ENCODE measurements at places on chromosomes 5 and 9. TPM values are rescaled to one million over a fixed set of nuclear protein-coding genes. Genes with fewer than 3 reads are reported as not detected.

Gene DAB2
- total RNA-seq, result 67.3 TPM

Gene KCNN2
- total RNA-seq, result 16.8 TPM

Gene KIF4B
- total RNA-seq, result not detected

Gene PCDHB15
- total RNA-seq, result 5.7 TPM

Gene ITGA2
- 0.88 TPM for total RNA-seq

Gene LEAP2
- total RNA-seq, result 1.3 TPM

Gene SPINK7
- total RNA-seq, result not detected

Gene TAF11L7
- total RNA-seq, result not detected

Gene OBP2B
- not detected for total RNA-seq

Gene PTGS1
- total RNA-seq, result 6.0 TPM

Gene SERF1B
- total RNA-seq, result 26.6 TPM

Gene FOXD4L5
- total RNA-seq, result not detected

Gene PAEP
- not detected for total RNA-seq

Gene SLC4A9
- total RNA-seq, result 0.09 TPM

Gene AMBP
- total RNA-seq, result 0.21 TPM

Gene WWC1
- 3.4 TPM for total RNA-seq

Gene NUTM2F
- total RNA-seq, result not detected

Gene DMAC1
- 103 TPM for total RNA-seq

Gene KCNV2
- not detected for total RNA-seq

Gene DND1
- 0.35 TPM for total RNA-seq

Gene LRRTM2
- not detected for total RNA-seq

Gene NNT
- 323 TPM for total RNA-seq

Gene PLAC8L1
- 0.62 TPM for total RNA-seq

Gene RBM27
- total RNA-seq, result 13.7 TPM

Gene TMEM252
- total RNA-seq, result 0.18 TPM

Gene GGTA1
- 19.3 TPM for total RNA-seq

Gene CER1
- total RNA-seq, result not detected

Gene CDC20B
- not detected for total RNA-seq

Gene ANKRD20A1
- 6.3 TPM for total RNA-seq

Gene PFN3
- total RNA-seq, result not detected

Gene FKTN
- 9.3 TPM for total RNA-seq

Gene FAM200C
- 2.1 TPM for total RNA-seq

Gene PRLR
- total RNA-seq, result 2.1 TPM

Gene C5
- 1.4 TPM for total RNA-seq

Gene MAMDC2
- total RNA-seq, result 19.6 TPM

Gene AGTPBP1
- total RNA-seq, result 42.9 TPM

Gene GPR21
- 0.21 TPM for total RNA-seq

Gene CDH9
- total RNA-seq, result not detected

Gene F2RL2
- total RNA-seq, result 0.39 TPM

Gene LHX6
- 6.1 TPM for total RNA-seq

Gene ADAMTS16
- total RNA-seq, result 0.27 TPM

Gene TXNDC8
- total RNA-seq, result not detected

Gene BOD1
- 43.4 TPM for total RNA-seq

Gene ITK
- total RNA-seq, result 2.2 TPM

Gene FOXD4
- not detected for total RNA-seq

Gene GDF9
- not detected for total RNA-seq

Gene SEC61B
- total RNA-seq, result 77.8 TPM

Gene LRRC19
- not detected for total RNA-seq

Gene AGXT2
- total RNA-seq, result not detected

Gene CLIC3
- 8.5 TPM for total RNA-seq

Gene NMRK1
- total RNA-seq, result 21.4 TPM

Gene LCNL1
- total RNA-seq, result 6.4 TPM

Gene C5orf46
- 2.7 TPM for total RNA-seq

Gene RGS7BP
- 5.1 TPM for total RNA-seq

Gene PPIC
- 53.4 TPM for total RNA-seq

Gene RBM22
- 28.2 TPM for total RNA-seq

Data from left cardiac atrium (tissue), 4 donors.